ENCODE measurements at places on chromosomes 11 and 22.

- DNase-seq, result no peak
Measured at GRCh38 chr11:22407267-22407666, 69.1 kb downstream of the SLC17A6 start.

DNA sequence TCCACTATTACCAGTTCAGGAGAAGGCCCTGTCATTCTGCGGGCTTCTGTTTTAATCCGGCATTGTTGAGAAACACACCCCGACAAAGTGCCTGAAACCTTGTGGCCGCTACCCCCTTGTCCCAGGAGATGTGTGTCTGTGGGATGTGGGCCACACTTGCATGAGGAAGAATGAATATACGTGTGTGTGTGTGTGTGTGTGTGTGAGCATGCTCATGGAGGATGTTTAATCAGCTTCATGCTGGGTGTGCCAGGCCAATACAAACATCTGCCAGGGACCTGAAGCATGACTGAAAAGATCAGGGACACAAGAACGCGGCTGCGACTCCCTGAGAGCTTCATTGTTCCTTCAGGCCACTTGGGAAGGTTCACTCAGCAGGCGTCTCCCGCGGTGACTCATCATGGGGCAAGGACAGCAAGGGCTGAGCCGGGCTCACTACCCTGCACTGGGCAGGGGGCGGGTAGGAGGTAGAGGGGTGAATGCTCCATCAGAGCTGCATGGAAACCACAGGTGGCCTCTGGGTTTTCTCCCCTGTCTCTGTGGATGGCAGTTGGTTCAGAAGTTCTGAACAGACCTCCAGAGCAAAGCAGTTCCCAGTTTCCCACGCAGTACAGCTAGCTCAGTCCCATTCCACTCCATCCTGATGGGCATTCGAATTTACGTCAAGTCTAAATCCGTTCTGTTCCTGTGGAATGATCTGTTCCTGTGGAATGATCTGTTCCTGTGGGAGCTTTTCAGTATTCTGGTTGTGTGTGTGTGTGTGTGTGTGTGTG is 7.0 kb upstream of the MALAT1 start:
- DNase-seq, result no peak

GRCh38 chr11:116413301-116414242 is 359.2 kb downstream of the BUD13 start:
- DNase-seq, result no peak

DNA sequence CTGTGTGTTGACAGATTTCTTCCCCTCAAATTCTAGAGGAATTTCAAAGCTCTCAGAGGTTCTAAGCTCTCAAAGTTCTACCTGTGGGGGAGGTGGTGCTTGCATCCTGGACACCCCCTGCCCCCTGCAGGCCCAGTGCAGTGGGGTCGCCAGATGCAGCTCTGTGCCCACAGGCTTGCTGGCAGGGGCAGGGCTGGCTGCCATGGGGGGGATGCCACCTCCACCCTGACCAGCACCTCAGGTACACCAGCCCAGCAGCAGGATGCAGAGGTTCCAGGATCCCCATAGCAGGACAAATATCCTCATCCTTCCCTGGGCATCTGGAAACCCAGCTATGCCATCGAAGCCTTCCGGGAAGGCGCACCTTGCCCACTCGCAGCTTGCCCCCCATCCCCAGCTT is 91.1 kb downstream of the BRD1 start:
- no peak for DNase-seq

GRCh38 chr11:63012430-63012829 is 3.2 kb downstream of the SLC22A8 start:
- no peak for DNase-seq

All from activated CD4-positive, alpha-beta T cell treated with anti-CD3 and anti-CD28 coated beads for 24 hours (primary cell).